Activated CD4-positive, alpha-beta memory T cell treated with anti-CD3 and anti-CD28 coated beads, Interleukin-2, amount 10 ng/mL, durations not matched to agents 7 days and 5 days (primary cell): ENCODE measurements at places on chromosomes 4 and X. TPM values are rescaled to one million over a fixed set of nuclear protein-coding genes. Genes with fewer than 3 reads are reported as not detected.
A peak's percentile ranks its signal among the peaks of the same experiment; 100 is the strongest.

WAS gene
- total RNA-seq, result 156 TPM

SSX2 gene
- not detected for total RNA-seq

TXK gene
- 15.2 TPM for total RNA-seq

ARX gene
- not detected for total RNA-seq

ASB5 gene
- not detected for total RNA-seq

GRCh38 chr4:189001283-189001970 lies 862.2 kb downstream of the TRIML1 start:
- no peak for DNase-seq
- H3K36me3 ChIP-seq, result no peaks in the 10 kb centered on the region
- H3K4me1 ChIP-seq, result no peaks in the 10 kb centered on the region
- H3K27ac ChIP-seq, result no peak overlapping the region

GRCh38 chr4:153060196-153060595 lies 124.1 kb downstream of the FHDC1 start:
- DNase-seq, result no peak
- peaks cover 15% of the 10 kb centered on the region for H3K27me3 ChIP-seq
- H3K36me3 ChIP-seq, result no peaks in the 10 kb centered on the region
- no peak overlapping the region for H3K27ac ChIP-seq
- H3K4me3 ChIP-seq, result no peak overlapping the region

GRCh38 chrX:24494647-24495075 lies 29.6 kb downstream of the PDK3 start:
- H3K4me3 ChIP-seq, result no peak overlapping the region
- no peaks in the 10 kb centered on the region for H3K27me3 ChIP-seq
- H3K4me1 ChIP-seq, result peaks cover 33% of the 10 kb centered on the region
- H3K27ac ChIP-seq, result no peak overlapping the region

- no peak overlapping the region for H3K4me3 ChIP-seq
- no peaks in the 10 kb centered on the region for H3K4me1 ChIP-seq
- no peak for DNase-seq
- H3K27me3 ChIP-seq, result no peaks in the 10 kb centered on the region
- no peaks in the 10 kb centered on the region for H3K36me3 ChIP-seq
- H3K27ac ChIP-seq, result no peak overlapping the region
Measured at GRCh38 chr4:58360354-58361133, 1250.4 kb upstream of the IGFBP7 start.

- no peak overlapping the region for H3K27ac ChIP-seq
- DNase-seq, result no peak
- H3K4me1 ChIP-seq, result no peaks in the 10 kb centered on the region
- no peaks in the 10 kb centered on the region for H3K36me3 ChIP-seq
- no peak overlapping the region for H3K4me3 ChIP-seq
- peaks cover 2% of the 10 kb centered on the region for H3K27me3 ChIP-seq
Measured at GRCh38 chr4:99117876-99118693, 26.0 kb downstream of the ADH4 start.

- no peak for DNase-seq
- peaks cover 35% of the 10 kb centered on the region for H3K4me1 ChIP-seq
- no peak overlapping the region for H3K27ac ChIP-seq
- peaks cover 33% of the 10 kb centered on the region for H3K36me3 ChIP-seq
Measured at GRCh38 chrX:45823536-45823935, 622.9 kb upstream of the DIPK2B start.

DNA sequence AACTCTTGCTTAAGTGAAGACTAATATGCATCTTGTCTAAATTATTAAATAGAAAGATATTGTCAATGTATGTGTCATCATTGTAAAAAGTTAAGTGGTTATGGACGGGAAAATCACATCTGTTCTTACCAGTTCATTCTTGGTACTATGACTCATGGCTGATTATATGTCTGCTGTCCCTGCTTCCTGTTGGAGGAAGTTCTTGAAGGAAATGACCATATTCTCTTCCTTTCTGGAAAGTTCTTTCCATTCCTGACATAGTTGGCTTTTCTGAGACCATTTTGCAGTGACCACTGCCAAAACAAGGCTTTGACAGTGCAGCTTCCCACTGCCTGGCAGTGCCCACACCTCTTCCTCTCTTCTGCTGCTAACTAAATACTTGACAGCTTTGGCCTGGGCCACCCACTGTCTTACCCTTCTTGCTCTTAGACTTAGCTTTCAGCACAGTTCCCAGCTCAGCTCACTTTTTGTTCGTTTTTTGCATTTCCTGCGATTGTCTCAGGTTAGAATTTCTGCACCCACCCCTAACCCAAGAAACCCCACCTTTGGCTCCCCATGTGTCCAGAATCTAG lies 13.2 kb upstream of the CLDN24 start:
- no peaks in the 10 kb centered on the region for H3K36me3 ChIP-seq
- H3K4me3 ChIP-seq, result no peak overlapping the region
- no peak overlapping the region for H3K27ac ChIP-seq

DNA sequence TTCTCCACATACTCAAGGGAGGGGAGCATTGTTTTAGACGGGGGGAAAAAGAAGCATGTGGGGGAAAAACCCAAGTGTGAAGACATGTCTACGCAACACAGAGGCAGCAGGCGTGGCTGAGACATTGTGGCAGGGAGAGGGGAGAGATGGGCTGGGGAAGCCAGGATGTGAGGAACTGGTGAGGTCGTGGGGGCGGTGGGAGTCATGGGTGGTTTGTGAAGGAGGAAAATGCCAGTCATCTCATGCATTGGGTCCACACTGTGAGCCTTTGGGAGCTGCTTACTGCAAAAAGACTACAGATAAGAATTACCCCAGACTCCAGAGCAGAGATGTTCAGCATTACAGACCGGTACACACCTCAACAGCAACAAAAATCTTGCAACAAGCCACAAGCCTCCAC lies 2.1 kb downstream of the JAKMIP1 start:
- H3K27ac ChIP-seq, result peak overlapping the region; percentile 95
- DNase-seq, result peak; percentile 59
- peak overlapping the region; percentile 92 for H3K4me3 ChIP-seq
- no peaks in the 10 kb centered on the region for H3K27me3 ChIP-seq
- peaks cover 60% of the 10 kb centered on the region for H3K4me1 ChIP-seq

GRCh38 chr4:163672751-163673150 lies 178.3 kb downstream of the TMA16 start:
- H3K4me1 ChIP-seq, result no peaks in the 10 kb centered on the region
- DNase-seq, result no peak
- no peak overlapping the region for H3K27ac ChIP-seq
- H3K36me3 ChIP-seq, result no peaks in the 10 kb centered on the region
- no peaks in the 10 kb centered on the region for H3K27me3 ChIP-seq

DNA sequence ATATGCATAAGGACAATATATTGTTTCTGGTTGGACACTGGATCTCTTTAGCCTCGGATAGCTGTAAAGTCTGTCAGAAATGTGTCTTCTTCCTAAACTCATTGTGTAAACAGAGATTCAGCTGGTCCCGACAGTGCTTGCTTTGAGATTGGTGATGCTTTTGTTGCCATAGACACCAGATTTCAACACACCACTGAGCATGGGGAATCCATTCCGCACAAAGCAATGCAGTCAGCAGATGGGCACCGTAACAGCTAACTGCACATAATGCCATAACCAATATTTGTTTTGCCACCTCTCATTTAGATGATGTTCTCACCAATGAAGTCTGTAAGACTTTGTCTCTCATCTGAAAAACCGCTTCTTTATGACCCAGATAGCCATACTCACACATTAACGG lies 33.3 kb upstream of the FAM47C start:
- no peaks in the 10 kb centered on the region for H3K27me3 ChIP-seq
- H3K4me3 ChIP-seq, result no peak overlapping the region
- H3K36me3 ChIP-seq, result no peaks in the 10 kb centered on the region
- no peaks in the 10 kb centered on the region for H3K4me1 ChIP-seq
- no peak for DNase-seq
- H3K27ac ChIP-seq, result no peak overlapping the region

- H3K4me1 ChIP-seq, result no peaks in the 10 kb centered on the region
- H3K4me3 ChIP-seq, result no peak overlapping the region
- no peaks in the 10 kb centered on the region for H3K27me3 ChIP-seq
- no peak overlapping the region for H3K27ac ChIP-seq
Measured at GRCh38 chr4:36716874-36717273, 435.5 kb downstream of the DTHD1 start.

DNA sequence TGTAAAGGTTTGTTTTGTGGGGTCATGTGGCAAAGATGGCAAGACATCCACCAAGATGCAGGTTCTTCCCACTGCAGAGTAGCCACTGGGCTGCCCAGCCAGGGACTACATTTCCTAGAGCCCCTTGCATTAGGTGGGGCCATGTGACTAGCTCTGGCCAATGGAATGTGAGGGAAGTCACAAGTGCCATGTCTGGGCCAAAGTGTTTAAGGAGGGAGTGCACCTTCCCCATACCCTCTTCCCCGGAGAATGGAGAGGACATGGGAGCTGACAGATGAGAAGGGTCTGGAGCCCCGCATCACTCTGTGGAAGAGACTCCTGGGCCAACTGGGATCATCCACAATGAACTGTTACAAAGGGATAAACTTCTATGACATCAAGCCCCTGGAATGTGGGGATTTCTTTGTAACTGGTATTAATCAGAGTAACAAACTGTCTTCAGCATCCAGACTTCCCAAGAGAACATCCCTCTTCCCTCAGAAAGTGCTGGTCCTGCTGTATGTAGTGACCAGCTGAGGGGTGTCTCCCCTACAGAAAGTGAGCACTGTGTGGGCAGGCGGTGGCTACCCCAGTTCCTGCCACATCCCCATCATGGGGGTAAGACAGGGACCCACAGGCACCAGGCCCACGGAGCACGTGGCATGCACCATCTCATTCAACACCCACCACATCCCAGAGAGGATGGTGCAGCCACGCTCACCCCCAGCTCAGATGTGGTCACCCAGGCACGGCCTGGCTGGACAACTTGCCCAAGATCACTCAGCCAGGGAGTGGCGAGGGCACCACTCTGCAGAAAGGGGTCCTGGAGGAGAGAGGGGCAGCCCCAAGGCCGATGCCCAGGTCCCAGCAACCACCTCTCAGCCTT lies 10.9 kb downstream of the PPP2R2C start:
- no peak overlapping the region for H3K27ac ChIP-seq
- H3K36me3 ChIP-seq, result no peaks in the 10 kb centered on the region
- H3K27me3 ChIP-seq, result peaks cover 42% of the 10 kb centered on the region
- H3K4me1 ChIP-seq, result no peaks in the 10 kb centered on the region

DNA sequence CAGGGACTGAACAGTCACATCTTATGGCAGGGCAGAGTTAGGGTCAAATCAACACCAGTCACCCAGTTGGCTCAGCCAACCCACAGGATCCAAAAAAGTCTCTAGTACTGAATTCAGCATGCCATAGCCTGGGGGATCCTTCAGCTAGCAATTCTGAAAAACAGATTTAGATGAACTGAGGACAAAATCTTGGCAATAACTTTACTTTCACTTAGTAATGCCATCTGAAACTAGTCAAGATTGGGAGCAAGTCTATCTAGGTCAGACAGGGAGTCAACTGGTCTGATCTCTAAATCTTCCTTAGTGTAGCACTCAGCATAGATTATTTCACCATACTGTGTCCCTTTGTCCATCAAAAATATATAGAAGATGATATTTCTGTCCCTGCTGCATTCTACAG lies 76.0 kb downstream of the HHIP start:
- H3K4me1 ChIP-seq, result no peaks in the 10 kb centered on the region
- no peak for DNase-seq
- H3K27me3 ChIP-seq, result no peaks in the 10 kb centered on the region
- no peaks in the 10 kb centered on the region for H3K36me3 ChIP-seq
- H3K4me3 ChIP-seq, result no peak overlapping the region

DNA sequence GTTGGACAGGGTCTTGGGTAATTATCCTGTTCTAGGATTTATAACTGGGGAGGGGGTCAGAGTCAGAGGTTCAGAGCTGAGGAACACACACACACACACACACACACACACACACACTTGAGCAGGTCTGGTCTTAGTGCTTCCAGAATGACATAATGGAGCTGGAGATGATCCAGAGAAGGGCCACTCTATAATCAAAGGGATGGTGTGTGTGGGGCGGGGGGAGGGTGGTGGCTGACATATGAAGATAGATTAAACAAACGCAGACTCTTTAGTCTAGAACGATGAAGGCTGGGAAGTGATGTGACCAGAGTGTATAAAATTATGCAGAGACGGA lies 434 bp upstream of the TMEM255A start:
- H3K4me3 ChIP-seq, result no peak overlapping the region
- H3K27ac ChIP-seq, result no peak overlapping the region
- H3K4me1 ChIP-seq, result peaks cover 29% of the 10 kb centered on the region
- peaks cover 4% of the 10 kb centered on the region for H3K36me3 ChIP-seq

DNA sequence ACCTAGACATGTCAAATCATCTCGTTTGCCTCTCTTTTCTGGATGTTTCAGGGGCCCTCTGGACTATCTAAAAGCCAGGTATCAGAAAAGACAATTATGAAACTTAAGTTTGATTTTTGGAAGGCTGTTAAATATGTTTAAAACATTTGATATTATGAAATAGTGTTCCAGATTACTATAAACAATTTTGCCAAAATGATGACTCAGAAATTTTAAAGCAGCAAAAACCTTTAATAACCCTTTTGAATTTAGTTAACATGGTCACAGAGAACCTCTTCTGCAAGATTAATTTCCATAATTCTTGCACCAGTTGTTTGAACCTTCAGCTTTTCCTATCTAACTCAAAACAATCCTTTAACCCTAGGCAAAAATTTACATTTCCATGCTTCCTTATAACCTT lies 18.8 kb upstream of the FAM47E start:
- no peak for DNase-seq
- H3K27ac ChIP-seq, result no peak overlapping the region
- peaks cover 2% of the 10 kb centered on the region for H3K27me3 ChIP-seq
- H3K4me1 ChIP-seq, result no peaks in the 10 kb centered on the region

DNA sequence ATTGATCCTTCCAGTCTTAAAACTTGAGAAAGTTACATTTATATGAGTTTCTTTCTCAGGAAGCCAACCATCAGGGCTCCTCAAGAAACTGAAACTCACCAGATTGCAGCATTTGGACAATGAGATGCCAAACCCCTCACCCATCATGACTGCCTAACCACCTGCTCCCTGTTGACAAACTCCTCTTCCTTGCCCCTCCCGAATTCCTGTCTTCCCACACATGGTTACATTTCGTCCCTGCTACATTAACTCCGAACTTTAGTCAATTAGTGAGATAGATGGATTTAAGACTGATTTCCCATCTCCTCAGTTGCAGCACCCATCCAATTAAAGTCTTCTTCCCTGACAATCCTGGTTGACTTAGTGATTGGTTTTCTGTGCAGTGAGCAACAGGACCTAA lies 118.7 kb downstream of the ZNF330 start:
- no peak for DNase-seq
- H3K36me3 ChIP-seq, result no peaks in the 10 kb centered on the region
- no peak overlapping the region for H3K4me3 ChIP-seq
- H3K27me3 ChIP-seq, result peaks cover 32% of the 10 kb centered on the region
- H3K27ac ChIP-seq, result no peak overlapping the region

DNA sequence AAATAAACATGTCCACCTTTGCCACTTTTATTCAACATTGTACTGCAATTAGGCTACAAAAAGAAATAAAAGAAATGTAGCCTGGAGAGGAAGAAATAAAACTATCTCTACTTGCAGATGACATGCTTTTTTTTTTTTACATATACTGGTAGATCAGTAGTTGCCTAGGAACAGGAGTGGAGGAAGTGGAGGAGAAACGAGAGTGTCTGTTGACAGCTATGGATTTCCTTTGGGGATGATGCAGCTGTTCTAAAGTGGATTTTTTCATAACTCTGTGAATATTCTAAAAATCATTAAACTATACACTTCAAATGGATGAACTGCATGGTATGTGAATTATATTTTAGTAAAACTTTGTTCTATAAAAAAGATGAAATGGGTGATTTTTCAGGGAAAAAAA lies 116.4 kb downstream of the ANAPC4 start:
- H3K36me3 ChIP-seq, result no peaks in the 10 kb centered on the region
- no peak for DNase-seq
- H3K27ac ChIP-seq, result no peak overlapping the region
- no peak overlapping the region for H3K4me3 ChIP-seq
- peaks cover 1% of the 10 kb centered on the region for H3K27me3 ChIP-seq

GRCh38 chr4:152819026-152819645 lies 39.4 kb downstream of the ARFIP1 start:
- peaks cover 11% of the 10 kb centered on the region for H3K4me1 ChIP-seq
- H3K27me3 ChIP-seq, result no peaks in the 10 kb centered on the region
- no peak for DNase-seq
- peaks cover 35% of the 10 kb centered on the region for H3K36me3 ChIP-seq
- no peak overlapping the region for H3K4me3 ChIP-seq
